Kidney epithelial cell (primary cell): ENCODE measurements at places on chromosomes 5 and 9. TPM values are rescaled to one million over a fixed set of nuclear protein-coding genes. Genes with fewer than 3 reads are reported as not detected.

DNA sequence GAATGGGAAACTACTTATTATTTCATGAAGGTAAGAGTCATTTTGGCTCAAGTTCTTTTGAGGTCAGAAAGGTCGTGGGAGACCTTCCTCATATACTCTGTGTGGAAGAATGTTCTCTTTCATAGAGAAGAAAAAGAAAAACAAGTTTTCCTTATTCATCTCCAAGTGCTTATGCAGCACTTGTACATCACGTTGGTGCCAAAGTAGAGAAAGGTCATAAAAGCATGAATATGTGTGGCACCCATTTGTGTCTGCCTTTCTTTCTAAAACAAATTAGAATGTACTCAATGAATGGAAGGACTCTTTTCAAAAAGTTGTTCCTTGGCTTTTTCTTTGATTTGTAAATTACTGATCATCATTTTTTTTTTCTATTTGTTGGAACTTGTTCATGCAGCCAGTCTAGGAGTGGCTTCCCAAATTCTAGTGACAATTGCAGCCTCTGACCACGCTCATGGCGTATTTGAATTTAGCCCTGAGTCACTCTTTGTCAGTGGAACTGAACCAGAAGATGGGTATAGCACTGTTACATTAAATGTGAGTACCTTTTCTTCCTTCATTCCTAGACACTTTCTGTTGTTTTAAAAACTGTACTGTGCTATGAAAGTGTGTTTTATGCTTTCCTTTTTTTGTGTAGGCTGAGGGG, 122.4 kb downstream of the ADGRV1 start:
- DNase-seq = no peak

PCDHA11 gene
- total RNA-seq = 0.48 and 1.2 TPM in 2 replicates

DNA sequence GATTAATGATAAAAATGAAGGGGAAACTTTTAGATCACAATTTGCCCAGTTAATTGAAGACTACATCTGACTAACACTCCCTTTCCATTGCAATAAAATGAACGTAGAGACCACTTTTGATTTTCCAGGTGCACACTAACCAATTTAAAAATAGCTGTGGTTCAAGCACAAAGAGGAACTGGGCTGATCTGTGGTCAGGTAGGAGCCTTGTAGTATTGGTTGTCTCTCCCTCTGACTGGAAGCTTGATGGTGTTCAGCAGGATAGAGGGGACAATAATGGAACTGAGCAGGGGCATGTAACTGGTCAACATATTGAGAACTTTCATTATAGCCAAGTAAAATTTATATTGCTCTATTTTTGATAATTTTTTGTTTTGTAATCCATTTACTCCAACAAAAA, 886.8 kb upstream of the SEMA6A start:
- DNase-seq = no peak

- DNase-seq = no peak
Measured at GRCh38 chr5:15835514-15835913, 335.5 kb downstream of the FBXL7 start.

GRCh38 chr9:123287639-123288038, 19.3 kb upstream of the STRBP start:
- no peak for DNase-seq

BTNL8 gene
- not detected in 2 replicates for total RNA-seq

- DNase-seq = no peak
Measured at GRCh38 chr9:14433351-14434157, 119.6 kb upstream of the NFIB start.

DNA sequence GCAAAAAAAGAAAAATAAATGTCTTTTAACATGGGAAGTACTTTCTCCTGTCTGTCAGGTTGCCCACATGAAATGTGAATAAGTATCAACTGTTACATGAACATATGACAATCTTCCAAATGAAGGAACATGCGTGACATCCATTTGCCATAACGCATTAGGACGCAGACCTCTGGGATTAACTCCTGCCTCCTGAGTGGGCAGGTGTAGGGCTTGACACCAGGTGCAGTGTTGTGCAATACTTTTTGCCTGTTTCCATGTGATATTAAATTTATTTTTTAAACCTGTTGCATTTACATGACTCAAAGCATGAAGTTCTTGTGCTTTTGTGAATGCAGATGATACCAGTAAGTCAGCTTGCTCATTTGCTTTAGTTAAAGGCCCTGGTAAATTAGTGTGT, 8.7 kb upstream of the TMEM141 start:
- no peak for DNase-seq

DNA sequence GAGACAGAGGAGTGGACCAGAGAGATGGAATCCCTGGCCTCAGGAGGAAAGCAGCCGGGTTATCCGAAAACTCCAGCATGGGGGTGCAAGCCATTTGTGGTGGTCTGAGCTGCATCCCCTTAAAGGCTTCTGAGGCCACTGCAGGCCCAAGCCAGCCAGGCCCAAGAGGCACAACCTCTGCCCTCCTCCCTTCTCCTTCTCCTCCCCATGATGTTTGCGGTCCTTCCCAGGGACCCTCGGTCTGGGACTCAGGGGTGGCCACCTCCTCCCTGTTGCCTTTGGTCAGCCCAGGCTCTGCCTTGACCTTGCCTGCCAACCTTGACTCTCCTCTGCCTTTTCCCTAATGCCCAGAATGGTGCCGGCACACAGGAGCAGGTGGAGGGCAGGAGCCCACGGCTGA, 4.6 kb downstream of the NCS1 start:
- no peak for DNase-seq

DNA sequence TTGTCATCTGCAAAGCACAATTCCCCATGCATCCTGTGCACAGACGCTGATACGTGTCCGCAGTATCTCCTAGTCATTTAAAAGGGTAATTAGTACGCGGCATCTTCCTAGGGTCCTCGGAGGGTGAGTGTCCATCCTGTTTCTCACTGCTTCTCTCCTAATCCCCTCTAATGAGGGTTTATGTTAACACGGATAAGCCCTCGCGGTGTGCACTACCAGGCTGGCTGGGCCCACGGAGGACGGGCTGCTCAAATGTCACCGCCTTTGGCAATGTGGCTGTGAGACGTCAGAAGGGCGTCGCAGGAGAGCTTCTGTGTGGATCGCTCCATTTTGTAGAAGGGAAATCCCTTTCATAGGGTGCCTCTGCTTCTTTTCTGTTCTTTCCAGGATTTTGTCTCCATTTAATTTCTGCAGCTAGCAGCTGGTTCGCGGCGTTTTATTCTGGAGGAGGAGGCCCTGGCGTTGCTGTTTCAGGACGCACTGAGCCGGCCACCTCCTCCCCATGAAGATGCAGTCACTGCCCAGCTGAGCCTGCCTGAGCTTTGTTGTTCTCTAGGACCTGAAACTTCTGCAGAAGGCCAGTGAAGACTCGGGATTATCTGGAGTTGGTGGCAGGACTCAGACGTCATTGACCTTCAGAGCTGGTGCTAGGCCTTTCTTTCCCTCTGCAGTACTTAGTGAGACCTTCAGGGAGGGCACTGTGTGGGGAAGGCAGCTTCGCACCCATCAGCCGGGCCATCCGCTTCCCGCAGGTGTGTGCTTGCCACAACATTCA, 326.1 kb upstream of the IRX1 start:
- no peak for DNase-seq

- no peak for DNase-seq
Measured at GRCh38 chr5:129906177-129906887, 2.1 kb downstream of the CHSY3 start.

RNF208 gene
- 3.1 and 4.2 TPM in 2 replicates for total RNA-seq

DNA sequence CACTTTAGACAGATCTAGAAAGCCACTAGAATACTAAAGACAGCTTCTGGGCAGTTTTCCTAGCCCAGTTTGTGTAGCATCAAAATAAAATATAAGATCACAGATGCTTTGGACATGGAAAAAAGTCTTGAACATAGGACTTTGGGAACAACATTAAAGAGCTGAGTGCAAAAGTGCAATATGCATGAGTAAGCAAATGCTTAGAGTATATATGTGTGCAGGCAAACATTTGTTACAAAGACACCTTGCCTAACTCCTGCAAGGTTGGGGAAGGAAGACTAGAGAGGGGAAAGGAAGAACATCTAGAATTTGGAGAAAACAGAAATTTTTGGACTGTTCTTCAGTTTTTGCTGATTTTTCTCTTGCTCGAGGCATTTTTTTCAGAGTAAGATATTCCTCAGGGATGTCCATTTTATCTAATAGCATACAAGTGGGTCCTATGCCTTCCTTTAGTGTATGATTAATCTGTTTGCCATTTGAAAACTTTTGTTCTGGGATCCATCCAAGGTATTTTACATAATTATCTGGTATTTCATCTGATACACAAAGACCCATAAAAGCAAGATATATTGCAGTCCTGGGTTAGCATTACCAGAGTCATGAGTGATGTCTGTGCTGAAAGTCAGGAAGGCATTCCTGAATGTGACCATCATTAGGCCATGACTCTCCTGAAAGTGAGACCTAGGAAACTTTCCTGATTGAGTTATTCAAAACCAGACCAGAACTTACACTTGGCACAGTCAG, 142.0 kb upstream of the RGMB start:
- DNase-seq = peak; percentile 7

DNA sequence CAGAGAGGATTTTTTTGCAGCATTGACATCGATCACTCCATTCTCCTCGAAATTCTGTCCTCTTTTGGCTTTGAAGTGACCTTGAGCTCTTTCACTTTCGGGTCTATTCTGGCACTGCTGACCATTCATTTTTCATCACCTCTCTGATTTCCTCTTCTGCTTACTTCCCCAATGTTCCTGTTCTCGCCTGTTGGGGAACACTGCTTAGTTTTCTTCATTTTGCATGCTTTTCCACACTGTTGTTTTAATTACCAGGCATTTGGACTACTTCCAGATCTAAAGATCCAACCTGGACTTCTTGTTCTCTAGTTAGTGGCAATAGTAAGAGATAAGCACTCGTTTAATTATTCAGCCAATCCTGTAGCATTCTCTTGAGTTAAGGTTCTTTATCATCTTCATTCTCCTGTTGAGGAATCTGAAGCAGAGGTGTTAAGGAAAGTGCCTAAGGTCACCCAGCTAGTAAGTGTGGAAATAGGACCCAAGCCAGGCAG, 53.4 kb downstream of the MAN2A1 start:
- no peak for DNase-seq

SLC34A1 gene
- total RNA-seq = not detected in 2 replicates

GRCh38 chr9:123113185-123113584, 79.7 kb downstream of the GPR21 start:
- DNase-seq = no peak

GRCh38 chr5:149605998-149606724, 24.9 kb downstream of the ARHGEF37 start:
- peak; percentile 87 for DNase-seq

DNA sequence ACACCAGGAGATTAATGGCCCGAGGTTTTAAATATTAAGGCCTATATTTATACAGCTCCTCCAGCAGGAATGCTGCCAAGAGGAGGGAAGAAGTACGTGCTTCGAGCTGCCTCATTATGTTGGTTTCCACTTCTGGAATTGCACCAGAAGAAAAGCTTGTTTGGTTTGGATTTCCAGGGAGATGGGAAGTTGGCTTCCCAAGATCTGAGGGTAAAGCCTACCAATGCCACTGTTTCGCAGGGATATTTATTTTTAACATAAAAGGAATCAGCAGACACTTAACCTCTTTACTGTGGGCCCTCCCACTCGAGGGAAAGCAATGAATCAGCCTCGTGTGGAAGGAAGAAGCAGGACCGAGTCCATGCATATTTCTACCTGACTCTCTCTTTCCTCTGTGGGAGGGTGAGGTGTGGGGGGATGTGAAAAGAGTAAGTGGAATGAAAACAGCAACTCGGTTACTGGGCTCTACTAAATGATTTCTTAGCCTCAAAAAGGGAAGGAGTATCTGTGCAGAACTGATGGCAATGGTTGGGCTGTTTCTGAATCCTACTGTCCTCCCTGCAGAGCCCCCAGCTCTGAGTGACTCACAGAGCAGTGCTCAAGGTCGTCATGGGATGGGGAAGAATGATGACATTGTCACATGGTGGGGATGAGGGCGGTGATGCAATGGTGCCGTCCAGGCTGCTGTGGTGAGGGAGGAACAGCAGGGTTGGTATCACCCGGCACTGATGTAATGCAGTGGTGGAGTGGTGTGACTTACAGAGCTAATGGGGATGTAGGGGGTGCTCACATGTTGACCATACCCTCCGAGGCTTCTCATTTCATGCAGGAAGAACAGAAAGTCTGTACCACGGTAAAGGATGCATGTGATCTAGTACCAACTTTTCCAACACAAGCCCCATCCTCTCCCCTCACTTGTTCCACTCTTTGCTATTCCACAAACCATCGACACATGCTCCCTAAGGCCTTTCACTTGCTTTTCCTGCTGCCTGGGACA, 215.0 kb upstream of the PANK3 start:
- DNase-seq = peak; percentile 57

- DNase-seq = no peak
Measured at GRCh38 chr5:5787373-5787772, 364.9 kb downstream of the ICE1 start.

MAMDC4 gene
- 3.7 and 6.4 TPM in 2 replicates for total RNA-seq

- no peak for DNase-seq
Measured at GRCh38 chr5:55994495-55994997, at the start of gene IL6ST. TSS of gene IL6ST (minus strand) at chr5:55994963. CDS start at chr5:55976278, 18,685 bp downstream.

DNA sequence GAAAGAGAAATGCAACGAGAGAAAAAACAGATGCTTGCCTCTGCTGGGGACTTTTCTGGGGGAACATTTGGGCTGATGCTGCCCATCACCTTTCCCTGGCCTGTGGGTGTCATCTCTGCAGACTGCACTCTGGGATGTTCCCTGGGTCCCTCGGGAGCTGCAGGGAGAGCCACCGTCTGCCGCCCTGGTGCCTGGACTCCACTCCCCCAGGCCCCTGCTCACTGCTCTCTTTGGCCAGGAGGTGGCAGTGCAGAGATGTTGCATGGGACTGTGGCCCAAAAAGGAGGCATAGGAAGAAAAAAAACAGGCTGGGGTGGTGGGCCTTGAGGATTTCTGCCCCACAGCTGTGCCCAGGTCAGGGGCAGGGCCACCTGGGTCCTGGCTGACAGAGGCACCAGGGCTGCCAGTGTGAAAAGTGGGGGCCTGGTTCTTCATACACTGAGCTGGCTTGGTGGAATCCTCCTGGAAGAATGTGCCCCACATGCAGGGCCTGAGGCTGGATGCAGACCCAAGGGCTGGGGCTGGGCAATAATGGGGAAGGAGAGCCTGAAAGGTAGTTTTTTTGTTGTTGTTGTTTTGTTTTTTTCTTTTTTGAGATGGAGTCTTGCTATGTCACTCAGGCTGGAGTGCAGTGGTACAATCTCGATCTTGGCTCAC, 353.6 kb downstream of the SLIT3 start:
- DNase-seq = no peak

SEMA5A gene
- total RNA-seq = 4.0 and 4.7 TPM in 2 replicates

GRCh38 chr5:15604986-15605385, 105.0 kb downstream of the FBXL7 start:
- DNase-seq = no peak

NOXA1 gene
- 0.84 and 1.8 TPM in 2 replicates for total RNA-seq

- no peak for DNase-seq
Measured at GRCh38 chr5:107594253-107595045, 76.3 kb downstream of the EFNA5 start.

RGS7BP gene
- not detected in 2 replicates for total RNA-seq

GRCh38 chr5:137470111-137470920, 28.8 kb downstream of the SPOCK1 start:
- peak; percentile 88 for DNase-seq

RASGRF2 gene
- total RNA-seq = 5.4 and 5.8 TPM in 2 replicates
